Thymus (tissue), 14 donors: ENCODE measurements at places on chromosomes 4 and X.

DNA sequence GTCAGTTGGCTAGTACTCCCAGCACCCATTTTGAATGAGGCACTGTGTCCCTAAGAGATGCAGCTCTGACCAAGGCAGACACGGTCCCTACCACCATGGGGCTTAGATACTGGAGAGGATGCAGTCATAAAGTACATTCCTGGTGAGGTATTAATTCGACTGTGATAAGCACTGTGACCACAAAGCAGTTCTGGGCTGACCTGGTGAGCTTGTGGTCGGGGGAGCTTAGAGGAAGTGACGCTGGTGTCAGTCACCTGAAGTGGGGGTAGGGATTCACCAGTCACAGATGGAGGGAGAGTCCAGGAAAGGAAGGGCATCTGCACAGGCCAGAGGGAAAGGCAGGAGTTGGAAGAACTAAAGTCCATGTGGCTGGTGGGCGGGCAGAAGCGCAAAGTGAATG is 15.8 kb upstream of the CLTRN start:
- DNase-seq = no peak

- no peak for DNase-seq
Measured at GRCh38 chr4:43253541-43253940, 361.0 kb downstream of the GRXCR1 start.

GRCh38 chr4:86451560-86452330 is 91.9 kb upstream of the MAPK10 start:
- no peak for DNase-seq

GRCh38 chr4:1790005-1790404 is 3.1 kb upstream of the FGFR3 start:
- DNase-seq = no peak

- no peak for DNase-seq
Measured at GRCh38 chr4:186819342-186820086, 95.9 kb upstream of the FAT1 start.

- no peak for DNase-seq
Measured at GRCh38 chrX:40003428-40004245, 94.1 kb downstream of the BCOR start.

DNA sequence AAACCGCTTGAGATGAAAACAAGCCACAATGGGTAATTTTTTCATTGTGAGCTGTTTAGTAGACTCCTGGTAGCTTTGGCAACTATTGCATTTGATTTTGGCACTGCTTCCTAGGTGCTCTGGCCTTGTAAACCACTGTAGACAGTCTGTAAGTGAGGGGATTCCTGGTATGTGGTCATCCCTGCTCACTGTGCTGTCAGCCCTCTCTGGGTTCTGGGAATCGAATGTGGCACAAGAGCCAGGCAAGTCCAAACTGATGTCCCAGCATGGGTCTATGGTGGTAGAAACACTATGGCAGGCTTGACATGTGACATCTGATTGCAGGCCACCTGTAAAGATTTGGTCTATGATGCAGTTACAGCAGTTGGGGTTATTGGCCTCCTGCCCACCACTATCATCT is 2.5 kb downstream of the USP51 start:
- no peak for DNase-seq

DNA sequence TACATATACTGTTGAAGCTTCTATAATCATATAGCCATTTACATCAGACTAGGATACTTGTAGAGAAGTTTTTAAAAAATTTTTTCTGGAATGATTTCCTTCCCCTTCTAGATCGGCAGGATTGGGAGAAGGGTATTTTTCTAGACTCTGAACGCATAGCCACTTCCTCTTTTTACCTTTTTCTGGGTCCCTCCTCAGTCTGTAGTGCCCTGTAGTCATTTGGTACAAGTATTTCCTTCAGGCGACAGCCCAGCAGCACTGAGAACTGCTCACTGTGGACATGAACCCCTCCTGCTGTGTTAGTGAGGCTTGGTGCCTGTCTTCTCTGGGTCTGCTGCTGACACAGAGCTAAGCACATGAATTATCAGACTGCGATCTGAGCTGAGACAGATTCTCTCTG is 255.4 kb downstream of the ARHGAP10 start:
- DNase-seq = no peak
